PC-9 (cell line): ENCODE measurements at places on chromosomes 7 and 10.

- DNase-seq: no peak
Measured at GRCh38 chr7:108684629-108685028, 115.0 kb downstream of the DNAJB9 start.

DNA sequence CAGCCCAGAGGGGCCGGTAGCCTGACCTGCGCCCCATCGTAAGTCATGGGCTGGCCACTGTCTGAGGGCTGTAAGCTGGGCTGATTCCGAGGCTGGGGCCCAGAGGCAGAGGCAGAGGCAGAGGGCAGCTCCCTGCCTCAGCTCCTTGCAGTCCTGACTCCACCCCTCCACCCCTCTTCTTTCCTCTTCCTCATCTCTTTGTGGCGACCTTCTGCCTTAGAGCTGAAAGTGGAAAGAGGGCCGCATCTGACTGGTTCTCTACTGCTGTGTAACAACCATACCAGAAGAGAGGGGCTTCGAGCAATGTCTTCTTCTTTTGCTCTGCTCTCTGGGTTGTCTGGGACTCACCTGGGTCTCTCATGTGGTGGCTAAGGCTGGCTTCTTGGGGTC is 179.1 kb downstream of the RPS24 start:
- no peak for DNase-seq

DNA sequence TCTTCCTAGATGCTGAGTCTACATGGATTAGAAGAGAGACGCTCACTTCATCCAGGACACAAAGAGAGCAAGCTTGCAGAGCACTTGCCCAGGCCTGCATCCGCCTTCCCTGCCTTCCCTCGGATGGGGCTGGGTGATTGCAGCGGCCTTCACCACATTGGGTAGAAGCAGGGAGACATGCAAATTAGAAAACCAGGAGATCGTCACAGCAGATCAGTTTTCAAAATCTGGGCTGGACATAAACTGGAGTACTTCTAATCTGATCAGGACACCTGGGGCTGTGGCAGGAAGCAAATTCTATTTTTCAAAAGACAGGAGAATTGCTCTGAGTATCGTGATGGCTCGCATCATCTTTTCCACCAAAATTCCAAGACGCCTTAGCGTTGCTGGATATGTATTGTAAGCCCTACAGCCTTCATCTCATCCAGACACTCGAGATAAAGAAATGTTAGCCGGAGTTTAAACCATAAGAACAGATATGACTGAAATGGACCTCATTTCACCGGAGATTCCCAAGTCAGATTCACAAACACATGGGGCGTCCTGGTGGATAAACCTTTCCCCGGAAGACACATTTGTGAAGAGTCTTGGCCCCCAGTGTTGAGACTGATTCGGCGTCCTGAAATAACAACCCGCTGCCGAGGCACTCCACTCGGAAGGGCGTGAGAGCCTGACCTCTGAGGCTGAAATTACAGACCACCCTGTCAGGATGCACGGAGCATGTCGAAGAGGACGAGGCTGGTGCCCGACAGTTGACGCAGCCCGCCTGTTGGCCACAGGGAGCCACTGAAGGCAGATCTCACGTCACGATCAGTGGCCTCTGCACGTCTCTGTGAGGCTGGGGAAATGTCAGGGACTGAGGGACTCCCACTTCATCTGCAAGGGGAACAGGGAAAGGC is 91.2 kb upstream of the PARD3 start:
- no peak for DNase-seq

DNA sequence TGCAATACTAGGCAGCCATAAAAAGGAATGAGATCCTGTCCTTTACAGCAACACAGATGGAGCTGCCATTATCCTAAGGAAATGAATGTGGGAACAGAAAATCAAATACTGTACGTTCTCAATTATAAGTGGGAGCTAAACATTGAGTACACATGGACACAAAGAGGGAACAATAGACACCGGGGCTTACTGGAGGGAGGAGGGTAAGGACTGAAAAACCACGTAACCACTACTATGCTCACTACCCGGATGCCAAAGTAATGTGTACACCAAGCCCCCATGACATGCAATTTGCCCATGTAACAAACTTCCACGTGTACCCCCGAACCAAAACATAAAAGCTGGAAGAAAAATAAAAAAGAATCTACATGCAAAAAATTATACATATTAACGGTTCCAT is 587.0 kb downstream of the PARD3 start:
- no peak for DNase-seq

GRCh38 chr7:128121711-128122530 is 90.7 kb upstream of the LRRC4 start:
- no peak for DNase-seq

DNA sequence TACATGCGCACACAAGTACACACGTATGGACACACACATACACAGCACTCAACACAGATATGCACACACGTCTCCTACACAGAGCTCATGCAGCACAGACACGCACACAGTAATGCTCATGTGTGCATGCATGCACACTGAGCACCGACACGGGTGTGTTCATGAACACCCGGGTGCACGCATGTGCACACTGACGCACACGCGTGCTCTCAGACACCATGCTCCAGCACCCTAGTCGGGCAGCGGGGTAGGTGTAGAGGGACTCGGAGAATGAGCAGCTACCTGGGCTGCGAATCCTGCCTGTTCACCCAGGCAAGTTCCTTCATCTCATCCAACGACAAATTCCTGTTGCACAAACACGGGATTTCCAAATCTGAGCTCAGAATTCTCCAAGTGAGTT is 184.7 kb downstream of the MAD1L1 start:
- DNase-seq: no peak

- DNase-seq: no peak
Measured at GRCh38 chr7:131359136-131359776, 31.6 kb downstream of the MKLN1 start.

DNA sequence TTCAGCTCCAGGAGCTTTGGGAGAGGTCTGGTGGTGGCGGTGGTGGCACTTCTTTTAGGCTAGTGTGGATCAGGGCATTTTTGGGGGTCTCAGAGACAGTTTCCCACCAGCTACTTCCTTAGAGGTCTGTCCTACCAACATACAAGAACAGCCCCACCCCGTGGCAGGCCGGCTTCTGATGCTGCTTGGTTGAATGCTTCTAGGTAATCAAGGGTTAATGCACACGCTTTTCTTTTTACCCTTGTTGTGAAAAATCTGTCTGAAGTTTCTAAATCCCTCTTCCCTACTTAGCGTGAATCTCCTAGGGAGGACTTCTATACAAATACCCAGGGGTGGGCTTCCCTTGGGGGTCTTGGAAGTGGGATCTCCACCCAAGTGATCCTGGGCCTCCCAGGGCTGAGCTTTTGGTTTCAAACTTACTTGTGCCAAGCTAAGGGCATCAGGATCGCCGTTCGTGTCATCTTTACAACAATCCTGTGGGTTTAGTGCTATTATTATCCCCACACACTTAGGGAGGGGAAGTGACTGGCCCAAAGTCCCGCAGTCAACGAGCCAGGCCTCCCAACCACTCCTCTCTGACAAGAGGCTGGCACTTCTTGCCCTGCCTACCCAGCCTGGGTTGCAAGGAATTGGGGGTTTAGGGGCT is 1.7 kb downstream of the SH2B2 start:
- DNase-seq: no peak

DNA sequence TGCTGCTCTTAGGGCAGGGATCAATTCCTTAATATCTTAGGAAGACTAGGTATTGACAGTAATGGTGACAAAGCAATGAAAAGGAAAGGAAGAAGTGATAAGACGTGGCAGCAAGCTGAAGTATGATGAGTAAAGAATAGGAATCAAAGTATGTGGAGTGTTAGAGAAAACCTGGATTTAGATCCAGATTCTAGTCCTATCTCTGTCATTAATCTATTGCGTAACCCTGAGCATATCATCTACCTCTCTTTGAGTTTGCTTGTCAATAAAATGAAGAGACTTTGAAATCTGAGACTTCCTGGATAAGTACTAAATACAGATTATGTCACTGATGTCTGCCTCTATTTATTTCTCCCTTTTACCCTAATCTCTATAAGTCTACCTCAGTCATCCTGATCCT is 89.2 kb downstream of the PTEN start:
- no peak for DNase-seq

- DNase-seq: no peak
Measured at GRCh38 chr7:66033471-66034385, 41.9 kb upstream of the ASL start.

GRCh38 chr7:22154143-22154529 is 202.8 kb downstream of the RAPGEF5 start:
- DNase-seq: no peak

DNA sequence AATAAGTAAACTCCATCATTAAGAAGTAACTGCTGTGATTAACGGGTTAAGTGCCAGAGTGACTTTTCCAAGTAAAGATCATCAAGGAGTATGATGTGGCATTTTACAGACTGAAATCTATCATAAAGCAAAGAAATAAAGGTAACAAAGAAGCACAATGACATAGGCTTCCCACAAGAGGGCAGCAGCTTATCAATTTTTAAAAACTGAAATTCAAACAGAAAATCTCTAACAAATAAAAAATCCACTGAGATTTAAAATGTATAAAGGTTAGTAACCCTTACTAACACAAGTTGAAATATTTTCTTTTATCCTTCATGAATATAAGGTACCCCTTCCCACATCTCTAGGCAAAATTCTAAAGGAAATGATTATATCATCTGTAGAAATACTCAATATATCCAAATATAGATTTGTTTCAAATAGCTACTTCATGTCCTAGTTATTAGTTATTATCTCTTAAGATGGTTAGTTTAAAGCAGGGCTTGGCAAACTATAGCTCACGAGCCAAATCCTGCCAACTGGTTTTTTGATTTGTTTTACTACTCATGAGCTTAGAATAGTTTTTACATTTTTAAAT is 29.2 kb downstream of the FAM3C start:
- DNase-seq: peak; percentile 48

GRCh38 chr10:46548498-46549090 is 7.9 kb downstream of the GPRIN2 start:
- no peak for DNase-seq

DNA sequence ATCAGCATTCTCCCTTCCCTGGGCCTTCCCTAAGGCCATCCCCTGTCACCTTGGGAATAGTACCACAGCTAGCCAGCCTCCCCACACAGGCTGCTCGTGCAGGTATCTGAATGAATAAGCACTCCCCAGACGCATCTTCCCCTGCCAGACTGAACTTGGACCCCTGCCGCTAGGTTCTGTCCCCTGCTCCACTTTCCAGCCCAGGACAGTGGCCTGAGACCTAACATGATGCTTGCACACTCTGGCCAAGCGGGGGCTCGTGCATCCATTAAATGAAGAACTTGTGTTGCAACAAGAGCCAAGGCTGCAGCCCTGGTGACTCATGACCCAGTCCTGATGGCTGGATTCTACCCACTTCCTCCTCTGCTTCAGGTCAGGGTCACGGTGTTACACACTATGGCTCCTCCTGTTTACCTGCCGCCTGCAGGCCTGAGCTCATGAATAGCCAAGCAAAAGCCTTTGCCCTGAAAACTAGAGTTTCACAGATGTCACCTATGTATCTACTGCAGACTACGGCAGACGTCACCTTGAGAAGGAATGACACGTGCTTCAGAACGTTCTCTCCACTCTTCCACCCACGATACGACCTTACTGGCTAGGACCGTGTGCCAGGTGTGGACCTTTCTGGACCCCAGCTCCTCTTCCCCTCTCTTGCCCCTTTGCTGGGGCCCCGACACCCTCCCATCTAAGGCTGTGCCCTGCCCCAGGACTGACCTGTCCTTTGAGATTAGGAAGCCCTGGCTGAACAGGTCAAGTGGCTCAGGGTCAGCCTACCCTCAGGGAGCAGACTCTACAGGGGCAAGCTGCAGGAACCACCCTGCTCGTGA is 6.5 kb downstream of the ASB13 start:
- DNase-seq: peak; percentile 89
